Immature natural killer cell (primary cell): ENCODE measurements at places on chromosomes 5 and 9. TPM values are rescaled to one million over a fixed set of nuclear protein-coding genes. Genes with fewer than 3 reads are reported as not detected.

The FXN gene
- 68.9 TPM for polyA plus RNA-seq

The TNFSF8 gene
- 10.9 TPM for polyA plus RNA-seq

The LRRC70 gene
- polyA plus RNA-seq: 13.5 TPM

The SQSTM1 gene
- 292 TPM for polyA plus RNA-seq

The HAND1 gene
- polyA plus RNA-seq: not detected

The CDH9 gene
- polyA plus RNA-seq: not detected

The KCNMB1 gene
- not detected for polyA plus RNA-seq

- DNase-seq: no peak
Measured at GRCh38 chr9:33946779-33947535, 101.7 kb downstream of the UBAP2 start.

DNA sequence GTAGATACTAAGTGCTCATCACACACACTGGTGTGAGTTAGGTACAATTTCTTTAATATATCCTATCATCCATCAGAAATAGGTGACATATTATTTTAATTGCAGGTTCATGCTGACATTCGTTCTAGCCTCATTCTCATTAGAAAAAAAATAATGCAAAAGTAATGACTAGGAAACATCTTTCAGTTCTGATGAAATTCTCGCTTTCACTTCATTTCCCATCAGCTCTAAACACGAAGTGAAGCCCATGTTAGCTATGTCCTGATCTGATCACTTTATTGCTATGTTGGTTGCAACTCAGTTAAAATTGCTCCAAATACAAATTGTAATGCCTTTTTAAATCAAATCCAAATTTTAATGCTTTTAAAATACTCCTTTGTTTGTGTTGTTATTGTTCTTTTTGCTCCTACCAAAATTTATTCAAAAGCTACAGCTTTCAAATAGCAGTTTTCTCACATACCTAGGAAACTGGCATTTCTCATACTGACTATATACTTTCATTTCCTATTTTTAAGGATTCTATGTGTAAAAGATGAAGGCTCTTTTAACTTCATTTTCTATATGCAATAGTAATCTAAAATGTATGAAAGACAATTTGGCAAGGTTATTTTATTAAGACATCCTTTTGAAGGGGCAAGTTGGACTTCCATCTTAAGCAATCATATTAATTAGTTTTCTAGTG is 1237.8 kb upstream of the ACO1 start:
- DNase-seq: no peak

- no peak for DNase-seq
Measured at GRCh38 chr9:16640649-16641048, 229.8 kb downstream of the BNC2 start.

- DNase-seq: no peak
Measured at GRCh38 chr5:78377056-78377717, 16.8 kb downstream of the SCAMP1 start.

DNA sequence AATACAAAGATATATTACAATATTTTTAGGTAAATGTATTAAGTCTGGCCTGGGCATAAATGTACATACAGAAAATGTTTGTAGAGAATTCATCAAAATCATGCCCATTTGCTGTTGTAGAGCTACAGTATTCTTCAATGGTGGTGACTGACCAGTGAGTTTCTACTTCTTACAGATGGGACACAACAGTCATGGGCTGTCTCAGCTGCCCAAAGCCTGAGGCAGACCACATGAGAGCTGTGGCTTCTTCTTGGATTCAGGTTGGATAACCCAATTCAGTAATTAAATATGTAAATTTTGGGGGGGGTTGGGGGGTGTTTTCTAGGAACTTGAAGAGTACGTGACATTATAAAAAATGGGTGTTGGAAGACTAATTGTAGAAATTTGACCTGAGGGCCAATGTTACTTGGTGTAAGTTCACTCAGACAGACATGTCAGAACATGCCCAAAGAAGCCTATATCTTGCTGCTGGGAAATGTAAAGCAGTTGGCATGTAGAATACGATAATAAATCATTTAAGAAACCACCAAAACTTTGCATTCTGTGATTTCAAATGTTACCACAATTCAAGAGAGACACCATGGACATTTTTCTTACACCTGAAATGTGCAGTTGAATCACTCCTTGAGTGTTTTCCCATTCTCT is 17.9 kb downstream of the STARD4 start:
- no peak for DNase-seq

GRCh38 chr5:149961957-149962409 is 1.4 kb downstream of the SLC26A2 start:
- DNase-seq: no peak
